Brain pericyte (primary cell): ENCODE measurements at places on chromosomes 3 and 15.

- DNase-seq: no peak
These were observed 121.3 kb upstream of the SOX14 start for GRCh38 chr3:137642831-137643230.

DNA sequence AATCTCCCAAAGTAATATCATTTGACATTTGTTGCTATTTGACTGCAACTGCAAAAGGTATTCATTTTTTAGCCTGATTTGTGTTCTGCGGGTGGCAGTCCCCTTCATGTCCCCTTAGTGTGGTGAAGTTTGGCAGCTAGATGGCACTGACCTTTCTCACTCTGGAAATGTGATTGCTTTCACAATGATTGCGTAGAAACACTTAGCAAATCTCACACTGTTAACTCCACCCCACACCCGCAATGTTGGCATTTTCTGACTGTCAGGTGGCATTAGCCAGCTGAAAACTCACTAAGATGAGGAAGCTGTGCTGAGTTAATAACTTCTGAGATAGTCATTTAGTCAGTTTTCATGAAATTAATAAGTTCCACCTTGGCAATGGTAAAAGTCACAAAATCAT is 76.9 kb downstream of the TRIM69 start:
- no peak for DNase-seq

- DNase-seq: no peak
These were observed 17.3 kb upstream of the HGD start for GRCh38 chr3:120699333-120699732.

DNA sequence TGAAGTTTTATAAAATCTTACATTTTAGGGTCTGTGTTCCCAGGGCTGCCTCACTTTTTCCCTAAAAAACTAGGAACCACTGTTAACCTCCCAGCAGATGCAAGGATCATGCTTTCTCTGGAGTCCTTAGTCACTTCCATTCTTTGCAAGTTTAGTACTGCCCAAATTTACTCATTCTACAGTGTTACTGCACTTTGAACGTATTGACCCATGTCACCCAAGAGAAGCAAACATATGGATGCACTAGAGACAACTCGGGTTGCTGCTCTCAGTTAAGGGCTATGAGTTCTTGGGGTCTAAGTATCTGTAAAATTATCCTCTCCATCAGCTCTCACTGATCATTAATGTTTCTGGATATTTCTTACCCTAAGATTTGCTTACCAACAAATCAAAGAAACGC is 59.0 kb downstream of the LEO1 start:
- no peak for DNase-seq

DNA sequence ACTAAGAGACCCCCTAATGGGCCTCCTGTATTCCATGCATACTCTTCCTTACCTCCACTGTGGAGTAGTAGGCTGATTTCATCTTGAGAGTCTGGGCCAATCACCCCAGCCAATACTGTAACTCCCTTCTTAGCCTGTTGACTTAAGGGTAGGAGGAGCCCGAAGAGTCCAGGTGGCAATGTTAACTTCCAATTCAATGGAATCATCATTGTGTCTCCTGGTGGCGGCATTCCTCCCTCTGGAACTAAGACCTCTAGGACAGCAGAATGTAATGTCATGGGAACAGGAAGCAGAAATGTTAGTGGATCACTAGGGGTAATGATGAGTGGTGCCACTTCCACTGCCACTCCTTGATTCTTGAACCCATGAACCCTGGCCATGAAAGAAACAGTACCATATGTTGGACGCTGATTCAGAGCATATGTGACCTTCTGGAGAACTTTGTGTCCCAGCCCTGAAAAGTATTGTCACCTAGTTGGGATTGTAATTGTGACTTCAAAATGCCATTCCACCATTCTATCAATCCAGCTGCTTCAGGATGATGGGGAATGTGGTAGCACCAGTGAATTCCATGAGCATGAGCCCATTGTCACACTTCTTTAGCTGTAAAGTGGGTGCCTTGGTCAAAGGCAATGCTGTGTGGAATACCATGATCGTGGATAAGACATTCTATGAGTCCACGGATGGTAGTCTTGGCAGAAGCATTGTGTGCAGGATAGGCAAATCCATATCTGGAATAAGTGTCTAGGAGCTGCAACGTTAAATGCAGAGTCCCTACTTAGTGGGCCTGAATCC is 24.9 kb downstream of the NAALADL2 start:
- DNase-seq: no peak

- DNase-seq: no peak
These were observed 17.2 kb upstream of the RAP2B start for GRCh38 chr3:153144779-153145178.

DNA sequence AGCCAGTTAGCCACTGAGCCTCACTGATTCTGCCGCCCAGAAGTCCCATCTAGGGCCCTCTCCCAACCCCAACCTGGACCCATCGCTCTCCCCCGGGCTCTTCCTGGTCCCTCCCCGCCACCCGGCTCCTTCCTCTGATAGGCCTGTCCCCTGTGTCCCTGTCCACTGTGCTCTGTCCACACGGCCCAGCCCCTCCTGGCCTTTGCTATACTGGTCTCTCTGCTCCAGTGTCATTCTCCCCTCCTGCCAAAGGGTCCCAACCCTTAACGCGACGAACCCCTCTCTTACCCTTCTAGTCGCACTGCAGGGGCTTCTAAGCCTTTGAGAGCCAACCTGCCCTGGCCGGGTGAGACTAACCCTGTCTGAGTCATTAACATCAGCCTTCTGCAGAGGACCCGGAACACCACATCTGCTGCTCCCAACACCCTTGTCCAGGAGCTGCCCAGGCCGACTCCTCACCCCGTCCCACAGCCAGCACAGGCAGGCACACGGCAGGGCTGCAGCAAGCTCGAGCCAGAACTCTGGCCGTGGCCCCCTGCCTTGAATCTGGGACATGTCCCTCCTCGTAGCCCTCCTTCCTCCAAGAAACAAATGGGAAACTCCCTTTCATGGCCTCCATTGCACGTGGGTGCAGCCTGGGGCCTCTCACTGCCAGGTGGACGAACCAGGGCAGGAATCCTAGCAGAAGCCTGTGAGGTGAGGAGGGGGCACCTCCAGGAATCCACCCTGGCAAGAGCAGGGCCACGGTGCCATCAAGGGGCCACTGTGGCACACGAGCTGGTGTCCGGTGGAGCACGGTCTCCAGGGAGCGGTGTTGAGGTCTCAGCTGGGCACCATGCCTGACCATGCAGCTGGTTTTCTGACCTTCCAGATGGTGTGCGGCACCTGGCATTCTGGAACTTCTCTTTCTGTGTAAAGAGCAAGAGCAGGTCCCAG is 140.9 kb upstream of the IQSEC1 start:
- no peak for DNase-seq

DNA sequence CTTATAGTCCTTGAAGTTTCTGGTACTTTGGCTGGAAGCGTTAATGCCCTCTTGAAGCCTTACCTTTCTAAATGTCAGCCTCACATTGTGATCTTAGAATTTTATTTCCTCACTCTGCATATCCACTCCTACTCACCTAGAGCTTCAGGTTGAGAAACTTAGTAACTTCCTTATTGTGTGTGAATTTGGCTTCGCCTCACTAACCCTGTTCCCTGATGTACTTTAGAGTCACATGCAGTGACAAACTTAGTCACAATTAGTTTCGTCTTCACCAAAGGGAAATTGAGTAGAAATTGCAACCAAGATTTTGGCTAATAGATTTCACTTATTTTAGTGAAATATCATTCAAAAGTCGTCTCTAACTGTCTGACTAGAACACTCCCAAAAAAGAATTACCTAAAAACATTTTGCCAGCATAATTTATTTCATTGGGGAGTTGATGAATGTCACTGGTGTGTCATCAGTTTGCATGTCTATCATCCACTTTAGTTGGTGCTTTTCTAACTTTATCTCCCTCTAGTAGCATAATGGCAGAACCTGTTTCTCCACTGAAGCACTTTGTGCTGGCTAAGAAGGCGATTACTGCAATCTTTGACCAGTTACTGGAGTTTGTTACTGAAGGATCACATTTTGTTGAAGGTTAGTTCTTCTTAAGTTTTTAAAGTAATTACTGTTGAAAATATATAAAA is 960 bp downstream of the MFN1 start:
- DNase-seq: no peak

GRCh38 chr3:141795276-141795675 is 32.1 kb downstream of the GRK7 start:
- DNase-seq: no peak
